ENCODE measurements at places on chromosomes 6 and 20. TPM values are rescaled to one million over a fixed set of nuclear protein-coding genes. Genes with fewer than 3 reads are reported as not detected.

Gene SPTLC3
- total RNA-seq = 5.1 TPM

Gene ATXN1
- 14.3 TPM for total RNA-seq

Gene ACOT13
- total RNA-seq = 11.3 TPM

Gene QKI
- total RNA-seq = 73.5 TPM

Gene OPRL1
- total RNA-seq = under 0.01 TPM

Gene PAQR8
- 1.7 TPM for total RNA-seq

Gene PTGIS
- total RNA-seq = 0.24 TPM

Gene KCNK16
- total RNA-seq = not detected

Gene SLPI
- total RNA-seq = 837 TPM

All from tracheal epithelial cell (primary cell).